Mesothelial cell of epicardium (in vitro differentiated cells): ENCODE measurements at places on chromosomes 6 and 20. TPM values are rescaled to one million over a fixed set of nuclear protein-coding genes. Genes with fewer than 3 reads are reported as not detected.

GRCh38 chr6:16522937-16523336, 238.3 kb downstream of the ATXN1 start:
- peaks cover 27% of the 10 kb centered on the region for H3K36me3 ChIP-seq
- no peak overlapping the region for H3K4me3 ChIP-seq
- DNase-seq, result no peak
- peaks cover 13% of the 10 kb centered on the region for H3K4me1 ChIP-seq
- no peak overlapping the region for H3K27ac ChIP-seq

AKAP12 gene
- 736 to 747 TPM (median 737 TPM) in 3 replicates for total RNA-seq

- no peak for DNase-seq
- H3K4me3 ChIP-seq, result no peak overlapping the region
- peaks cover 13% of the 10 kb centered on the region for H3K27me3 ChIP-seq
- H3K4me1 ChIP-seq, result no peaks in the 10 kb centered on the region
- no peak overlapping the region for H3K27ac ChIP-seq
Observed at GRCh38 chr6:50096296-50096695, 46.6 kb upstream of the DEFB112 start.

DNA sequence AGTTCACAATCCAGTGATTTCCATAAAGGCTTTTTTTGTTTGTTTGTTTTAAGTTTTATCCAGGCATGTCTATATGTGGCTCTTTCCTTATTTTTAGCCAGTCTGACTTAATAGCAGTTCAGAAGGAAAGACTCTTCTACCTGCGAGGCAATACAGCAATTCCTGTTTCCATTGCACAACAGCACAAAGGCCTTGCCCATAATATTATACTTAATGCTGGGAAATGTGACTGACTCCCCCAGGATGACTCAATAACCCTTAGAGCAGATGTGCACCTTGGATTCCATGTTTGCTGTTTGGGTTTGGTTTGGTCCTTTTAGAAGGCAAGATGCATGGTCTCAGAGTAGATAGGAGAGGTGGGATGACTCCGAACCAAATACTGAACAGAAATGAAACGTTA, 184.1 kb downstream of the MTFR2 start:
- no peak for DNase-seq
- no peak overlapping the region for H3K27ac ChIP-seq
- peaks cover 19% of the 10 kb centered on the region for H3K4me1 ChIP-seq
- H3K36me3 ChIP-seq, result peaks cover 4% of the 10 kb centered on the region
- no peaks in the 10 kb centered on the region for H3K27me3 ChIP-seq

ASIP gene
- not detected in 3 replicates for total RNA-seq
